ENCODE measurements at places on chromosomes 16 and 17.

- DNase-seq = no peak
Observed at GRCh38 chr17:54903375-54903774, 2.7 kb downstream of the TOM1L1 start.

GRCh38 chr16:48318630-48319029 is 66.6 kb downstream of the SIAH1 start:
- DNase-seq = no peak

DNA sequence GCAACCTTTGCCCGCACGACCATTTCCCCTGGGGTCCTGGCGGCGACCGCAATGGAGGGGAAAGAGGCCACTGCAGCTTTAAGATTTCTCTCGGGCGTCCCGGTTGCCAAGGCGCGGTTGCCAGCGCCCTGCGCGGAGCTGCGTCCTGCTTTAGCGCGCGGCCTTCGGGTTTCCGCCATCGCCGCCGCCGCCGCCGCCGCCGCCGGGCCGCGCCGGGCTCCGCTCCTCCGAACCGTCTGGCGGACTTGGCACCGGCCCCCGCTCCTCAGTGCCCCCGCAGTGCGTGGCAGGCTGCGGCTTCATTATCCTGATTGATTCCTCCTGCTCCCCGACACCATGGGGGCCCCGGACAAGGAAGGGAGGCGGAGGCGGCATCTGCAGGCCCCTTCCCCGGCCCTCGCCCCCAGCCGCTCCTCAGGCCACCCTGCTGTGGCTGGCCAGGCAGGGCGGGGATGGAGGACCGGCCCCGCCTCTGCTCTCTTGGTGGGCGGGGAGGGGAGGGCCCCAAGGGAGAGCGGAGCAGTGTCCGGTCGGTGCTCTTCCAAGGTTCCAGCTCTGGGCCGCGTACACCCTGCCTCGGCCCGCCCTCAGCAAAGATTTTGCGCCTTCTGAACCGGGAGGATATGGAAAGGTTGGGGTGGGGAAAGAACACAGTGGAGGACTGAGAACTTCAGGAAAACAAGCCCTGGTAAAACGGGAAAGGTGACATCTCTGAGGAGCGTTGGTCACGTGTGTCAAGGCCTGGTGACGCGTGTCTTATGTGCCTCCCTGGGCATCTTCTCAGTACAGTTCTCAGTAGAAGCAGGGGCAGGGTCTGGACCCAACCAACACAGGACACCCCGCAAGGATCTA is 34.0 kb downstream of the NEUROD2 start:
- peak; percentile 92 for DNase-seq

- no peak for DNase-seq
Observed at GRCh38 chr16:87919681-87919994, 16.7 kb downstream of the CA5A start.

GRCh38 chr17:49315551-49316257 is 46.3 kb downstream of the ZNF652 start:
- peak; percentile 76 for DNase-seq

DNA sequence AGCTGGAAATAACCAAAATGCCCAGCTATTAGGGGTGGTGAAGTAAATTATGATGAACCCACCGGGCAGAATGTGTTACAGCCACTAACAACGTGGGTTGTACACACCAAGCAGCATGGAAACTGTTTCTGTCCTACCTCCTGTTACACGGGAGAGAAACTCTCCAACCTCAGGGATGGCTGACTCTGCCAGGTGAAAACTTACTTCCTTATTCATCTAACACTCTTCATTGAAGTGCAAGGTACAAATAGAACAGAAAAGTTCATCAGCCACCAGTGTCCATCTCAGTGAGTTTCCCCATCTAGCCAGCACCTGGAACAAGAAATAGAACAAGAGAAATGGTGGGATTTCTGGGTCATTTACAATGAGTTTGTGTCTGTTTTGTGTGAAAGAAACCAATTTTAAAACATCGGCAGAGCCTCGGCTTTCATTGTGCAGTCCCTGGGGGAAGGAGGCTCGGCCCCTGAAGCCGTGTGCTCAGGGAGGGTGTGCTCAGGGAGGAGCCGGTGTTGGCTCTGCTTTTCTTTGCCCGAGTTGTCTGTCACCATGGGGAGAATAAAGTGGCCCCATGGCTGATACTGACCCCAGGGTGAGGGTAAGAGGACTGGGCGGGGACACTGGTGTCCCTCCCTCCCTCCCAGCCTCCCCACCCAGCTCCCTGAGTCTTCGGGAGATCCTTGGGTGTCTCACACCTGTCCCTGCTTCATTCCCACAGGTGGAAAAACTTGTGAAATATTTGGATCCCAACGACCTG is 39.8 kb downstream of the RAB11FIP4 start:
- DNase-seq = peak; percentile 4

GRCh38 chr16:85473909-85474620 is 139.1 kb upstream of the GSE1 start:
- DNase-seq = no peak

DNA sequence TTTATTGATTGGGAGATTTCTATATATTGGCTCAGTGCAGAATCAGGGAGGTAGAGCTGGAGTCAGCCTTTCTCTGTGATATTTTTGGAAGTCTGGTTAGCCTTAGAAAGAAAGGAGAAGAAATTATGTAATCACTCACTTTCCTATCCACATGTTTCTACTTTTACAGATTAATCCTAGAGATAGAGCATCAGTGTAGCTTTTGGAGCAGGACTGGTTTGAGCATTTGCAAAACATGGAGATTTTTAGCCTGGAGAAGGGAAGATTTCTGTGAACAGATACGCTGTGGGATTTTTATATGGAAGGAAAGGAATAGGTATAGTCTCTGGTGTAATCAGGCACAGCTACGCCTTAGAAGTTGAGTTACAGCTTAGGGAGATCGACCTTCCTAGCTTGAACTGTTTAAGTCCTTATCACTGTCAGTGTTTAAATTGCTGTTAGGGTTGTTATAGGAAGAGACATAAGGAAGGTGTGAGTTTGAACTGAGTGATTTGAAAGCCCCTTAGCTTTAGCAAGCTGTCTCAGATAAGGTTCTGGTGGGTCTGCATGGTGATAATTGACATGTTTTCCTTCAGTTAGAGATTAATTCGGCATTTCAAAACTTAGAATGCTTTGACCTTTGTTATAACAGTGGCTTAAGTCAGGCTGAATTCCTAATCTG is 20.5 kb downstream of the METTL9 start:
- DNase-seq = no peak

DNA sequence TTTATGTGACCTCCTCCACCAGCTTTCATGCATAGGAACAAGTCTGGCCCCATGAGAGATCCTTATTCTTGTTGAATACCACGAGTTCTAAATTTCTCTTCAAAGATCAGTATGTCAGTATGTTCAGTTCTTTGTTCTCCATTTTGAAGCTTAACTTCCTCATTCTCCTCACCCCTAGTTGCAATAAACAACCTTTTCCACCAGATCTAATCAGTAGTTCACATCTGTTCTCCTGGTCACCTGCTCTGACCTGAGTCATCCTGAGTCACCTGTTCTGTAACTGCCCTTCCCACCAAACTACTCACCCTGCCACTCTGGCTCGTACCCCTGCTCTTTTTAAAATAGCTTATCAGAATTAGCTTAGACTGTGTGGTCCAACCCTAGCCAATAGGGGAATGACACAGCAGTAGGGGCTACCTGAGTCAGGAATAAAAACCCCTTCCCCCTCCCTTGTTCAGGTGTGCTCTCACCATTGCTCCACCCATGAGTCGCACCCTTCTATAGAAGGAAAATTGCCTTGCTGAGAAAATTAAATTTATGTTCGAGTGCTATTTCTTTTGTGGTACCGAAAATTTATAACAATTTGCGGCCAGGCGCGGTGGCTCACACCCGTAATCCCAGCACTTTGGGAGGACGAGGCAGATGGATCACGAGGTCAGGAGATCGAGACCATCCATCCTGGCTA is 94.6 kb downstream of the EMP2 start:
- DNase-seq = no peak

- DNase-seq = no peak
Observed at GRCh38 chr16:2501946-2502895, 11.5 kb upstream of the ATP6V0C start.

DNA sequence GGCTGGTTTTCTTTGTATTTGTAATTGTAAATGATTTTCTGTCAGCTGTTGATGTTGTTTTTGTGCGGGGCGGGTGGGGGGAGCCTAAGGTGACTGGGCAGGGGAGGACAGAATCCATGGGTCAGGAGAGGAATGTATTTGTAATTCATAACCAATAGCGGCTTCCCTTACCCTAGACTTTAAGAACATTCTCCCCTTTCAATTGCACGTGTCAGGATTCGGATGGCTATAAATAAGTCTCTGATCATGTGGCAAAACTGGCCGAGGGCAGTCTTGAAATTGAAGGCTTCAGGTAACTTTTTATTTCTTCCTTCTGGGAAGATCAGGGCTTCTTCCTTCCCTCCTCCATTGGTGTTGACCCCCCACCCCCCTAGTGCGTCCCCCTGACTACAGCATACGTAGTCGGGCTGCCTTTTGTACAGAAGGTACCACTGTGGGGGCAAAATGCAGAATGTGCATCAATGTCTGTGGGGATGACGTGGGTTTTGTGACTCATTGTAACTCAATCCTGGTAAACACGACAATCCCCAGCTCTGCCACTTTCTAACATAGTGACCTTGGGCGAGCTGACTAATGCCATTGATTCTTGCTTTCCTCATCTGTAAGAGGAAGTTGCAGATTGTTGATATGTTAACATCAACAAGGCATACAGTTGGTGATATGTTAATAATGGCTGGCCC is 16.2 kb downstream of the MARCHF10 start:
- no peak for DNase-seq

DNA sequence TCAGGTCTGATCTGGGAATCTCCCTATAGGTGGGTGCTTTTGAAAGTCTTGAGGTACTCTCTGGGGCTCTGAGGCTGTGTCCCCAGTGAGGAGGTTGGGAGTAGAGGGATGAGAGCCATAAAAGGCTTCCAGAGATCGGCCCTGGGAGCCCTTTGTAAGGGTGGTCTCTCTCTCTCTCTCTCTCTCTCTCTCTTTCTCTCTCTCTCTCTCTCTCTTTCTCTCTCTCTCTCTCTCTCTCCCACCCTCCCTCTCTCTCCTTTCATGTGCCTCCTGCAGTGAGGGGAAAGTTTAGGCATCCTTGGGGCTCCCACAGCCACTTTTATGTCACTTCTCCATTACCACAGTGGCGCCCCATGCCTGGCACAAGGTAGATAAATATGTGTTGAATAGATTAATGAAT is 271.3 kb upstream of the N4BP1 start:
- no peak for DNase-seq

DNA sequence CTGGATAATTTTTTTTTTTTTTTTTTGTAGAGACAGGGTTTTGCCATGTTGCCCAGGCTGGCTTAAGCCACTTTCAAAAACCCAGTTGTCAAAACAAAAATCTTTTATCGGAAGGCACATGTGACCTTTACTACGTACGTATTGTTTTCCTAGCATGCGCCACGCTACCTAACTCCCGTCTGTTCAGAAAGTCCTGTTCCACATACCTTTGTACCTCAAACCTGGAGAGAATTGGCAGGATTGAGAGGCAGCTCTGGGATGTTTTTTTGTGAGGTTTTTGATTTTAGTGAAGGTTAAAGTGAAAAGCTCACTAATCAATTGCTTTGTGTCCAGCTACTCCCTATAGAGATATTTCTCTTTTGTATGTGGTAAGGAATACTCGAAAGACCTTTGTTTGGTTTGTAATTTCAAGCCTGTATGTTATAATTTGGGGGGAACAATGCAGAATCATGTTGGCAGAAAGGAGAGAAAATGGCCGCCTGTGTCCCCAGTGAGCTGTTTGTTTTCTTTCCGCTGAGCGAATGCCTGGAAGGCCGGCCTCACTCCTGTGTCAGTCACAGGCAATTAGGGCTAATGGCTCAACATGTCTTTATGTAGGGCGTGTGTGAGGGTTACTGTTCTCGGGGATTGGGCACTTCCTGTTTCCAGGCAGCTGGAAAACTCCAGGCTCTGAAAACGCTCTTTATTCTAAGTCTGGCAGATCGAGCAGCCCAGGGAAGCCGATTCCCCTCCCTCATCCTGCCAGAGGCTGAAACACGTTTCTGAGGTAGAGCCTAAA is 60.8 kb upstream of the CLEC18A start:
- peak; percentile 72 for DNase-seq
